ENCODE measurements at places on chromosomes 2 and 18.

GRCh38 chr2:123359636-123360035 lies 665.5 kb upstream of the CNTNAP5 start:
- no peak for DNase-seq

- DNase-seq: peak; percentile 8
Observed at GRCh38 chr2:140734992-140735391, 1395.8 kb downstream of the LRP1B start.

- DNase-seq: peak; percentile 74
Observed at GRCh38 chr18:63317982-63318888, 1.3 kb downstream of the BCL2 start.

DNA sequence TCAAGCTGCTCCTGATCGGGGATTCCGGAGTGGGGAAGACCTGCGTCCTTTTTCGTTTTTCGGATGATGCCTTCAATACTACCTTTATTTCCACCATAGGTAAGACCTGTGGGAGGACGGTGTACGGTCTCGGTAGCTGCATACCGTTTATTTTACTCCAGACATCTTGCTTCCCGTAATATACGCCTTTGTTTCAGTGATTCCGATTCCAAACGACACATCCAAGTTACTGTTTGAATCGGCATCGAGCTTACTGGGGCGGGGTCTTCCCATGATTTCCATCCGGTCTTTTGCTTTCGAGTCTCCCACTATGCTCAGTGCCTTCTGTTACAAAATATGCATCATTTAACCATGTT lies 731 bp downstream of the RAB10 start:
- DNase-seq: peak; percentile 43

Data from DND-41 (cell line).